ENCODE measurements at places on chromosomes 2 and 18.

DNA sequence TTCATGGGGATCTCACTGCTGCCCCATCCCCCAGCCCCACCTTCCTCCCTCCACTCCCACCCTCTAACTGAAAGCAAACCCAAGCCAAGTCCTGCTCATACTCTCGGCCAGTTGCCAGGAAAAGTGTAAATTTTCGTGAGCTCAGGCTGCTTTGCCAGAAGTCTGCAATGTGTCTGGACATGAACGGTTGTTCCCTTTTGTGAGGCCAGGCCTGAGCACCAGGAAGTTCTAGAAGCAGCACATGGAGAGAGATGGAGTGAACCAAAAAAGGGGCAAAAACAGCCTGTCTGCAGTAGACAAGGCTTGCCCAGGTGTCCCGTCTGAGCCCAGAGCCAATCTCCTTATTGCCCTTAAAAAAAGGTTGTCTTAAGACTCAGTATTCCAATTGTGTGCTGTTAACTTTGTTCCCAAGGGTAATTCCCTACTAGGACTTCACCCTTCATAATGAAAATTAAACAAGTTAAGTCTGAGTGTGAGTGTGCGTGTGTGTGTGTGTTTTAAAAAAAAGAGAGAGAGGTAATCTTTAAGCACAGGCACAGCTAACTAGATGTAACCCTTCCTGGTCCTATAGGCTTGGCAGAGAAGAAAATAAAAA, 247.1 kb downstream of the BCL11A start:
- peak; percentile 25 for DNase-seq

DNA sequence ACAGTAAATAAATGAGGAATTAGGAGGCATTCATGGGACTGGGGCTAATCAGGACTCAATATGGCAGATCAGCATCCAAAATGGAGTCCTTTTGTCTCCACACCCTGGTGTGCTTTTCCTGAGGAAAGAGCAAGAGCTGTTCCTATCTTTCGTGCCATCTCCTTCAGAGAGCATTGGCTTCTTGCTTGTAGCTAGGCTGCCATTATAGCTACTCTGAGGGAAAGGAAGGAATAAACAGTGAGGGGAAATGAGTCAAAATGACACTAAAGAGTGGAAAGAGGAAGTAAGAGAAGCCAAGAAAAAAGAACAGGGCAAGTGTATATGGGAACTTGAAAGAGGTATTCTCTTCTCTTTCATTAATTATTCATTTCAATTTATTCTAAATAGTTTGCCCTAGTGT, 8.4 kb upstream of the NMI start:
- peak; percentile 34 for DNase-seq

- peak; percentile 82 for DNase-seq
These were observed 28.7 kb upstream of the RPRD1A start for GRCh38 chr18:36095936-36096519.

DNA sequence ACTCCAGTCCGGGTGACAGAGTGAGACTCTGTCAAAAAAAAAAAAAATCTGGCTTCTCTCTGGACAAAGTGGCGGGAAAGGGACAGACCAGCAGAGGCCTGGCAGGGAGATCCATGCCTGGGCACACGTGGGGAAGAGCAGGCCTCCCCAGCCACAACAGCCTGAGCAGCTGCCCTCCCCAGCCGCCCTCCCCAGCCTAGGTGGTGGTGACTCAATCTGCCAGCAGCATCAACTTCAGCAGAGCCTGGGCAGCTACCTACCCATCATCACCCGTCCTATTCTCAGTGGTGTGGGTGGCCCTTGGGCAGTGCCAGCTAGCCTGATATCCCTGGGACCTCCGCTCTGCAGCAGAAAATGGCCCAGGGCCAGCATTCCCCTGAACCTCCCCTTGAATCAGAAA, 612.4 kb downstream of the FBXO15 start:
- no peak for DNase-seq

- DNase-seq, result no peak
These were observed 86.6 kb downstream of the DTNB start for GRCh38 chr2:25586726-25587144.

GRCh38 chr2:193847130-193847529, 1652.4 kb upstream of the TMEFF2 start:
- no peak for DNase-seq

DNA sequence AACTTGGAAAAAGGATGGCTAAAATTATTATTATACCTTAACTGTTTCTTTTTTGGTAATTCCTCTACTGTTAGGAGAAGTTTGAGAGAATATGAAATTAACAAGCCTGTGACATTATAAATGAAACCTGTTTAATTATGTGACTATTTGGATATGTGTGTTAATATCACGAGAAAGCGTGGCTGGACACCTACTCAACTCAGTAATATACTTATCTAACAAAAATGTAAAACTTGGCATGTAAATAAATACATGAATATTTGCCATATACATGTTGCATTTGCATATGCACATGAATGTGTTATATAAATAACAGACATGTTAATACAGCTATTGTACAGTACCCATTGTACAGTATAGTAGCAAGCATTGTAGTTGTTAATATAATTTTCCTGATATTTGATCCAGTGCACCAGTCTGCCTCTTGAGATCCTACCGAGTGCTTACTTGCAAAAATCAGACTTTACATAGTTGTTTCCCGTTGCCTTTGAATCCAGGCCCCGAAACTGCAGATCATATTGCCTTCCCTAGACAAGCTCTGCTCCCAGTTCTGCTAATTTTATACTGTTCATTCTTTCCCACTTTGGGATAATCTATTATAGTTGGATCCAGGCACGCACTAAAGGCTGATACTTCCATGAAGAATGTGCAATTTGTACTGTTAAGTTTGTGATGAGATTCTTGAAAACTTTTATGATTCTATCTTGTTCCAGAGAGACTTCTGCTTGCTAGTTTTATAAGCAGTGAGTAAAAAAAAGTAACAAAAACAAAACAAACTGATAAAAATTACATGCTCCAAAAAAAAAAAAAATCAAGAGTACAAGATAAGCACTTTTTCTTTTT, 395.6 kb downstream of the ARHGAP15 start:
- no peak for DNase-seq

DNA sequence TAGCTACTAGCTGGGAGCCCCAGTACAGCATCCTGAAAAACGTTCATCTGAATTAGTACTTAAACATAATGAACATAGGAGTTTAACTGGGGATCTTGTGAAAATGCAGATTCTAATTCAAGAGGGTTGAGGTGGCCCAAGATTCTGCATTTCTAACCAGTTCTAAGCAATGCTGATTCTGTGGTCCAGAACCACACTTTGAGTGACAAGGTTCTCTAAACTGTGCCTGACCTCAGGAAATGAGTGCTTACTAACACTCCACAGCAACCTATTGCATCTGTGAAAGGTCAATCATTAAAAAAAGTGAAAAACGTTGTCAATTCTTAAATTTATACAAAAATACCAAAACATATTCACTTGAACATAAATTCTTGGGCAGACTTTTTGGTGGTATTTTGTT, 157.1 kb upstream of the ZFP36L2 start:
- no peak for DNase-seq

- no peak for DNase-seq
These were observed 49.2 kb downstream of the PKDCC start for GRCh38 chr2:42096869-42097591.

DNA sequence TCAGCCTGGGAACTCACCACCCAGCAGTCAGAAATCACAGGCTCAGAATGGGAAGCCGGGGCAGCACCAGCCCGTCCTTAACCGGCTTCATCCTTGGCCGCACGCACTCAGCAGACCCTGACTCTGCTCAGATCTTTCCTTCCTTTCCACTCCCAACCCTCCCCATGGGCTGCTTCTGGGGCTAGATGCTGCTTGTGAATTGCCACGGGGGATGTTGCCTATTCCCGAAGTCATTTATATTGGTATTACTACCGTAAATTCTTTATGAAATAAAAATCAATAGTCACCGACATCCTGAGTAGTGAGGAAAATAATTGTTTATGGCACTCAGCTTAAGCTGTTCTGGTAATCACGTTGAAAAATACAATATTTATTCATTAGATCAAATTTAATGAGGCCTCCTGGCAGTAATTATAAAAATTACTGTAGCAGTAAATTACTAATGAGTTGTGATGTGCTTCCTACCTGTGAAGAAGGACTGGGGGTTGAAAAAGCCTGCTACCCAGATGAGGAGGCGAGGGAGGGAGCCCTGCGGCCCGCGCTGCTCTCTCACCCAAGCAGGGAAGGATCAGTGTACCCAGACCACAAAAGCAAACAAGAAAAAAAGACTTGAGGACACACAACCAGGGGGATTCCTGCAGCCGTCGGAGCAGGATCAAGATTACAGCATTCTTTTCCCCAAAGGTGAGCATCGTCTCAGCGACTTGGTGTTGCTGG, 31.5 kb downstream of the CDCA7 start:
- no peak for DNase-seq

- DNase-seq, result peak; percentile 38
These were observed 104.6 kb upstream of the RMDN2 start for GRCh38 chr2:37820471-37820986.

- no peak for DNase-seq
These were observed 1879.4 kb upstream of the PIK3C3 start for GRCh38 chr18:40075616-40076015.

DNA sequence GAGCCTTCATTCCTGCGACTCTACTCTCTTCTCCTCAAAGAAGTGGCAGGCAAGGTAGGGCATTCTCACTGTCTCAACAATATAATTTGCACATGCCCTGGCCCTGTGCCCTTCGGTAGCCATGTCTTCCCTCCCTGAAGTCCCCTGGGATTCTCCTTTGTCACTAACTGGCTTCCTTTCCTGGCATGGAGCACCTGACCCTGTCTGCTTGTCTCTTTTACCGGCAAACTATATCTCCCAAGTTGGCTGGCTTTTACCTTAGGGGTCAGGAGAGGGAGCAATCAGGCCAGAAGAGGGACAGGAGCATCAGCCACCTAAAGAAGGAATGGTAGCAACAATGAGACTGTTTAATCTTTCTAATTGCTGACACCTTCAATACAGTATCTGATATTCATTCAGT, 51.9 kb upstream of the RMDN2 start:
- DNase-seq, result no peak

- peak; percentile 77 for DNase-seq
These were observed 497.6 kb upstream of the FAM98A start for GRCh38 chr2:34096562-34097171.

GRCh38 chr2:10480359-10480949, 32.3 kb upstream of the ODC1 start:
- no peak for DNase-seq

DNA sequence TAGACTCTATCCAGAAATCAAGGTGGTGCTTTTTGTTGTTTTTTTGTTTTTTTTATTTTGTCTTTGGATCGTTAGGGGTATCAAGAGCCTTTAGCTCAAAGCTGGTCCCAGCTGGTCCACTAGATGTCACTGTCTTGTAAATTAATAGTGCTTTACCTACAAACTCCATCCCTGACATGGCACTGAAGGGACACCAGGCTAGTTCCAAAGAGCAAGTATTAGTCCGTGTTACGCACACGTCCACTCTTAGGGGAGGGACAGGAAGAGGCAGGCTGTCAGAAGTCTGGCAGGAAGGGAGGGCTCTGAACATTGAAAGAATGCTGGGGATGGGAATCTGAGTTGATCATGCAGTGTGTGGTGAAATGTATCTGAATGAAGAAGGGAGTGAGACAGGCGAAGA, 85.9 kb upstream of the CCBE1 start:
- peak; percentile 52 for DNase-seq

- DNase-seq, result peak; percentile 47
These were observed 83.6 kb downstream of the ASXL2 start for GRCh38 chr2:25794544-25795276.

DNA sequence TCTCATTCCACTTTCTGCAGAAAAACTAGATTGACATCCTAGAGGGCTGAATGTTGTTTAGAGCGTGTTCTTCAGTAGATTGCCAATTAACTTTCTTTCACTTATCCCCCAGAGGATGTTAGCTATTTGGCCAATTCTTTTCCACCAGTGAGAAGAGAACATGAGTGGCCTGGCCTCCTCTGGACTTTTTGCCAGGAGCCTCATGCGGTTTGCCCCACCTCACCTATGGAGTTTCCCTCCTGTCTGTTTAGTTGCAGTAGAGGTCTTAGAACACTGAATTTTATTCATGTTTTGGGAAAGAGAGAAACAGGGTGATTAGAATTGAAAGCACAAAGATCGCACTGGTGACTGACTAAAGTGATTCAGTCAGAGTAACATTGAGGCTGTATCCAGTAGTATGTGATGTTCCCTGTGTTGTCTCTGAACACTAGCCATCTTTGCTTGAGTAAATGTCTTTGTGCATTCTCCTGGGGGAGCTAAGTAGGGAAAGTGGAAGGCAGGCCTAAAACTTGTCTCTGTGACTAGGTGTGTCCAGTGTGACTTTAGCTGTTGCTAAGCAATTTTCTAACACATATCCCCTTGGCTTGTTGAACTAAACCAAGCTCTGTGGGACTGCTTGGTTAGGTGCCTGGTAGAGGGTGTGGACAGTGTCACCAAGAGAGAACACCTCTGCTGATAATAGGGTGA, 34.0 kb downstream of the UGP2 start:
- DNase-seq, result no peak

DNA sequence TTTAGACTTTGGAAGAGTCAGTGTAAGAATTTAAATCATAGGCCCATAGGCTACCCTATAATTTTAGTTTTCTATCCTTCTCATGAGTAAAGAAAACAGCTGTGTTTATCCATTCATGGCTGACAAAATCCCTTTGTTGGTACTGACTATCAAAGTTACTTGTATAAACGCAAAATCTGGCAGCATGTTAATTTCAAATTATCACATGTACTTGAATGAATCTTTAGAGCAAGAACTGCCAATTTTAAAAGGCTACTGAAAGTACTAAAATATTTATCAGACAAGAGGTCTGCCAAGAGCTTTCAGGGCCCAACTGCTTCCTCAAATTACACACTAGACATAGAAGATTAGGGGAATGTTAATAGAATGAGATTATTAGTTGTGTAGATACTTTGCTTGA, 66.6 kb downstream of the MYL12B start:
- DNase-seq, result no peak

GRCh38 chr2:42954227-42954962, 162.0 kb upstream of the HAAO start:
- no peak for DNase-seq

DNA sequence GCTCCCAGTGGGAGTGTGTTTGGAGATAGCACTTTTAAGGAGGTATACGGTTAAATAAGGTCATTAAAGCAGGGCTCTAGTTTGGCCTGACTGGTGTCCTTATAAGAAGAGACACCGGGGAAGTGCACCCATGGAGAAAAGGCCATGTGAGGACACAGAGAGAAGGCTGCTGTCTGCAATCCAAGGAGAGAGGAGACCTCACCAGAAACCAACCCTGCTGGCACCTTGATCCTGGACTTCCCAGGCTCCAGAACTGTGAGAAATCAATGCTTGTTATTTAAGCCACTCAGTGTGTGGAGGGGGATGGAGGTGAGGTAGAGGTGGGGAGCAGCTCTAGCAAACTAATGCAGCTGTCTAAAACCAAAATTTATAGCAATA, 62.0 kb downstream of the RPL31 start:
- no peak for DNase-seq

DNA sequence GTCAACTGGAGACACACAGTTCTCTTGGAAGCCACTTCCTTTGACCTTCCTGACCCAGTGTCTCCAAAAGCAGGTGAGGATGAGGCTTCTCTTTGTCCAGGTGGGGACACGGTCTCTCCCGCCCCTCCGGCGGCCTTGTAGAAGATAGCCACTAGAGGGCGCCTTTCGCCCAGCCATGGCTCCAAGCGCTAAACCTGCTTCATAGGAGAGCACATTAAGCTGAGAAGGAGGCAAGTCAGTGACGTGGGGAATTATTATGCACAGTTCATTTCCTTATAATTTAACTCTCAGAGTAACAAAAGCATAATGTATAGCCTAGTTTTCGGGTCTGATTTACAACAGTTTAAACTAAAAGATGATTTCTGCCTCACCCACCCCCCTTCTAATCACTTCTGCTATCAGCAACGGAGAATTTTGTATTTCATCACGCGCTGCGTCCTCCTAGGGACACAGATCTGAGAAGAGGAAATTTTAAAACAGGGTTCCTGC, 208.7 kb downstream of the ICOS start:
- peak; percentile 89 for DNase-seq

- peak; percentile 39 for DNase-seq
These were observed 1.7 kb upstream of the PROC start for GRCh38 chr2:127416506-127417001.

Measured in hematopoietic multipotent progenitor cell treated with erythropoietin and hydrocortisone succinate and interleukin-3 and kit ligand, for 6 days (in vitro differentiated cells).